ENCODE measurements at places on chromosomes 4 and X.

DNA sequence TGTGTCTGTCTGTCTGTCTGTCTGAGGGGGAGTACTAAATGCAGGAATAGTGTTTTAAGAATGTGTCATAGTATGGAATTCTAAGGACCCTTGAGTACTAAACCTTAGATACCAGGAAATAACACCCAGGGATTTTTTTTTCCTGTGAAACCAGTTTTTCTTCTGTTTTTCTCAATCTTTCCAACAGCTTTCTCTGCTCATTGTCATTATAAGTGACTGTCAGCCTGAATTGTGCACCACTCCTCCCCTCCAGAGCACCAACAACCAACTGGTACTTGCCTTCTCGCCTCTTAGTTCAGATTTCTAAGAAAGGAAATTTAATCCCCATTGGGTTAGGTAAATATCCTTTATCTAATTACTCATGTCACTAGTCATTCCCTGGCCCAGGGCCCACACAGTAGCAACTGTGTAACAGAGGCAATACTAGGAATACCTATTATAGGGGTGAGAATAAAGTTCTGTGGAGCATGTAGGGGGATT is 320.6 kb downstream of the ADGRL3 start:
- DNase-seq = no peak

- DNase-seq = no peak
These were observed 117.4 kb upstream of the ZC4H2 start for GRCh38 chrX:65093658-65094057.

GRCh38 chr4:20318909-20319277 is 67.2 kb downstream of the SLIT2 start:
- DNase-seq = no peak

GRCh38 chrX:27336466-27337091 is 126.6 kb downstream of the PPP4R3C start:
- DNase-seq = peak; percentile 48

DNA sequence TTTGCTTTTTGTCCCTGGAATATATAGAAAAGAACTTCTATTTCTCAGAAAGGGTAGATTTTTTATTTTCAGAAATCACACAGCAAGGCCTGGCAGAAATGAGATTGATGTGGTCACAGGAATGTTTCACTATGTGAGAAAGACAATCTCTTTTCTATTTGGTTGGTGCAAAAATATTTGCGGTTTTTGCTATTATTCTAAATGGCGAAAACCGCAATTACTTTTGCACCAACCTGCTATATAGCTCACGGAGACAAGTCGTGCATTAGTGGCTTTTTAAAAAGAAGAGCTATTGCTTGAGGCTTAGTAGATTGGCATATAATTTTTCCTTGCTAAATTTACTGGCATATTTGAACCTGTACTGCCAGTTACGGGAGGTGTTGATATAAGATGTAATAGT is 100.4 kb downstream of the ITM2A start:
- DNase-seq = no peak
